ENCODE measurements at places on chromosomes 12 and 14.

- DNase-seq: no peak
These were observed 10.1 kb downstream of the NUDT4 start for GRCh38 chr12:93387780-93388179.

GRCh38 chr12:30896461-30896860, 30.1 kb upstream of the TSPAN11 start:
- DNase-seq: no peak

- no peak for DNase-seq
These were observed 40.9 kb downstream of the INTS13 start for GRCh38 chr12:26896913-26897312.

DNA sequence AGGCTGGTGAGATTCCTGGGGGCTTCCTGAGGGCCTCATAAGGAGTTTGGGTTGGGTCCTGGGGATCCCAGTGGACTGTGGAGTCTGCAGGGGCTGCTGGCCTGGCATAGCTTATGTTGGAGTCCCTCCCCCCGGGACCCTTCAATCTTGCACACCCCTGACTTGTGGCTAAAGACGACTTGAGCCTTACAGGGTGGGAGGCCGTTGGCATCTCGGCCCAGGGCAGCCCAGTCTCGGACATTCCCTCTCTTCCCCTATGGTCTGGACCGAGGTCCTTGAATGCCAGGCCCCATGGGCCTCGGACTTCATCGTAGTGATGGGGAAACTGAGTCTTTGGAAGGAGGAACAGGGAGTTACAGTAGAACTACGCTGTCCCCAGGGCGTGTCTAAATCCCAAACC, 12.5 kb downstream of the RTL1 start:
- no peak for DNase-seq

DNA sequence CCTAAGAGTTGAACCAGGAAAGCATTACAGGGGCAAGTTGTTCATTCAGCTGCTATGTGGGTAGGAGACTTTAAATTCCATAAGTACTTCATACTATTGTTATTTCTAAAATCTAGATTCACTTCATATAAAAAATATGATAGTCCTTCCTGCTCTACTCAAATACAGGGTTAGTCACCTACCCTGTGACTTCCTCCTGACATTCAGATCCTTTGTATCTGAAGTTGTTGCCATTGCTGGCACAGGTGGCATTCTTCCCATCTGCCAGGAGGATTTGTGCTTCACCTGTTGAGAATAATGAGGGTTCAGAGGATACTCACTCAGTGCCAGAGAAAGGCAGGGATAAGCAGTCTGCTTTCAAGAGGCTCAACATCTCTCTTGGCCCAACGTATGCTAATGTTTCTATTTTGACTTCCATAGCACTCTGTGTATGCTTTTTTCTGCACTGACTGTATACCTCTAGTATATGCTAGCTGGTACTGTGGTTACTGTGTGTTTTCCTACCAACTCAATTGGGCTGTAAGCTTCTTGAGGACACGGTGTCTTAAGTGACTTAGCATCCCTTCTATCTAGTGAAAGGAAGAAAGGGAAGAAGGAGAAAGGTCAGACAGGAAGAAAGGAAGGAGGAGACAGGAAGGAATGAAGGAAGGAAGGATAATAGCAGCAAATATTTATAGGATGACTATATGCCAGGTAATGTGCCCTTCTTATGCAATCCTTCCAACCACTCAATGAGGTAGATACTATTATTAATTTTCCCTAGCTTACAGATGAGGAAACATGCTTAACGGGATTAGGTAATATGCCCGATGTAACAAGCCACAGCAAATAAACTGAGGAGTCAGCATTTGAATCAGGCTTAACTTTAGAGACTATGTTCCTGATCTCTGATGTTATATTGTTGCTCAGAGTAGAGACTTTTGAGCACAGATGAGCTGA, 38.5 kb upstream of the FGF6 start:
- no peak for DNase-seq

DNA sequence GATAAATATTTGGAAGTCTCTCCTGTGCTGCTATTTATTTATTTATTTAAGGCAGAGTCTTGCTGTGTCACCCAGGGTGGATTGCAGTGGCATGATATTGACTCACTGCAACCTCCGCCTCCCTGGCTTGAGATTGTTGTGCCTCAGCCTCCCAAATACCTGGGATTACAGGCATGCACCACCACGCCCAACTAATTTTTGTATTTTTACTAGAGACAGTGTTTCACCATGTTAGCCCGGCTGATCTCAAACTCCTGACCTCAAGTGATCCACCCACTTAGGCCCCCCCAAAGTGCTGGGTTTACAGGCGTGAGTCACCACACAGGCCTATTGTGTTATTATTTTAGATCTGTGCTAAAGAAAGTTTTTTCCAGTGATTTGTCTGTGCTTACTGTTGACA, 225.2 kb downstream of the CCER1 start:
- DNase-seq: no peak

DNA sequence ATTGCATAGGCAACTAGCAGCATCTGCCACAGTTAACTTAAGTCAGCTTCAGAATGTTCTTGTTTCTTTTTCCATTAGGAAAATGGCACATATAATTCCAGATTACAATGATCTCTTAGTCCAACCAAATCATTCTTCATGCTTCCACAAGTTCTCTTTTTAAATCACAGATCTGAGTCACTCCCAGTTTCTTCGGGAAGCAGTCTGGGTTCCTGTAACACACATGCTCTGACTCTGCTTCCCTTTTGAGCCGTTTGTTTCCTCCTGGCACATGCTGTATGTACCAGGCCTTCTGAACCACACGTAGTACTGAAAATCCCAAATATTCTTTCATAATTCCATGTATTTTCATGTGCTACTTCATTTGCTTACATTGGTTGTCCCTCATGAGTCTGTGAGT, 388.8 kb upstream of the PDE3A start:
- DNase-seq: no peak

- DNase-seq: no peak
These were observed 1.1 kb downstream of the EMP1 start for GRCh38 chr12:13197526-13198143.

DNA sequence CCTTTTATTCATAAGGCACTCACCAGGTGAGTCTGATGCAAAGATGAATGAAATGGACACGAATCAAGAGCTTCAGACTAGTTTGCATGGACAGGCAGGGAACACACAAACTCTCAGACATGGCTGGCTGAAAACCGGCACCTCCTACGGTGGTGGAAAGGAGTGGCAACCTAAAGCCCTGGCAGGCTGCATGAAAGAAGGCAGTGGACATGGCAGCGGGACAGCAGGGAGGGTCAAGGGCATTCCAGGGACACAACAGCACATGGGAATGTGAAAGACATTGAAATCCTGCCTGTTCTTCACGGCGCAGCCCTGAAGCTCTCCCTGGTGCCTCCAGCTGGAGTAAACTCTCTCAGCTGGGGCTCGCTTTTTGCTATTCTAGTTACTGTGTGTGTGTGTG, 16.6 kb upstream of the LRTM2 start:
- DNase-seq: no peak

- DNase-seq: no peak
These were observed 2.6 kb upstream of the TAC3 start for GRCh38 chr12:57018906-57019305.

- DNase-seq: no peak
These were observed 5.4 kb upstream of the KRT72 start for GRCh38 chr12:52606581-52607218.
